ENCODE measurements at places on chromosomes 7 and 10. TPM values are rescaled to one million over a fixed set of nuclear protein-coding genes. Genes with fewer than 3 reads are reported as not detected.

- no peak for DNase-seq
These were observed 23.8 kb upstream of the GSDME start for GRCh38 chr7:24781106-24781505.

GRCh38 chr7:28666154-28666553 is 253.8 kb downstream of the CREB5 start:
- peak; percentile 78 for DNase-seq

The SYNPO2L gene
- 0.11 TPM for total RNA-seq

GRCh38 chr10:13420532-13421307 is 72.6 kb upstream of the SEPHS1 start:
- DNase-seq: no peak
